Eye (tissue), 1 donor: ENCODE measurements at places on chromosomes 5 and 9.

- DNase-seq, result no peak
Observed at GRCh38 chr5:142222866-142223558, 101.8 kb downstream of the SPRY4 start.

DNA sequence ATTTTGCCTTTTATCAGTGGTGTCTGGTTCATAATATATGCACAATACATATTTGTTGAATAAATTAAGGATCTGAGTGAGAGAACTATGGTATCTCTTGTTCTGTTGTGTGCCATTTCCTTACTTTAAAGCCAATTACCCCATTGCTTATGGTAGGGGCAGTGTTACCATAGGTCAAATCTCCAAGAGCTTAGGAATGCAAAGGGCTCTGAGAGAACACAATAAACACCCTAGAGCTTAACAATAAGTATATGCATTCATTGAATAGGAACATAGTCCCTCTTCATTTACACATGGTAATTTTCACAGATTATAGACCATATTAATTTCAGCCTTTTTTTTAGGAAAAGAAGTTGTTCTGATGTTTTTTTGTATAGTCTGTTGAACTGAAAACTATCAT lies 112.2 kb downstream of the MCTP1 start:
- DNase-seq, result no peak

DNA sequence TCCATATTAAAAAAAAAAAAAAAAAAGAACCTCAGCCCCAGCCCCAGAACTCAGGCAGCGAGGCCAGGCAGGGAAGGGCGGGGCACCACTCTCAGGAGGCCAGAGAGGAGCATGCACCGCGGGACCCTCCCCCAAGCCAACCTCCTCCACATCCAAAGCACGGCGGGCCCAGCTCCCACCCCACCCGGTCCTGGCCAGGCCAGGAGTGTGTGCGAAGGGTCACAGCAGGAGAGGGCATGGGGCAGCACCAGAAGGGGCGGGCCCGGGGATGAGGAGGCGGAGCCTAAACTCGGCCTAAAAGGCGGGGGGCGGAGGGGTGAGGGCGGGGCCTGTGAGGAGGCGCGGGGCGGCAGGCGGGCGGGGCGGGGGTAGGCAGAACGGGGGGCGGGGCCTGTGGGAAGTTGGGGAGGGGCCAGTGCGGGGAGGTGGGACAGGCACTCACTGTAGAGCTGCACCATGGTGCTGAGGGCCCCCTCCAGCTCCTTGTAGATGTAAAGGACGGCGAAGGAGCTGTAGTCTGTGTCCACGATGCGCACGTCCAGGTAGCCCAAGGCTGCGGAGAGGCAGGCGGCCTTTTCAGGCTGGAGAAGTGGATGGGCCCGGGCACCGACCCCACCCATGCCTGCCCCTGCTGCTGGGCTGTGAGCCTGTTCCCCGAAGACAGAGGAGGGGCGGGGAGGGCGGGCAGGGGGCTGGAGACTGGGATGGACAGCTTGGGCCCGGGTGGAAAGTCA lies 1.2 kb downstream of the LCN15 start:
- DNase-seq, result peak; percentile 79

DNA sequence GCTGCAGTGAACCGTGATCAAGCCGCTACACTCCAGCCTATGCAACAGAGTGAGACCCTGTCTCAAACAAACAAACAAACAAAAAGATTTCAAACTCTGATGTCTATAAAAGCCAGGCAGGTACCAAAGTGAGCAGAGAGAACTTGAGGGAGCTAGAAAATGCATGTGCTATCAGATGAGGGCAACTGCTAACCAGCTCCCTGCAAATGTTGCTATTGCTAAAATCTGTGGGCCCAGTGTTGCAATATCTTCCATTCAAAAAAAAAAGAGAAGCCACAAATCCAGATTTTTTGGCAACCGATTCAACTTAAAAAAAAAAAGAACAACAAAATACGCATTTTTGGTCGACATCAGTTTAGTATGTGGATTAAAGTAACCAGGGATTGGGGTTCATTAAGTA lies 5.5 kb downstream of the UBE2D2 start:
- DNase-seq, result no peak

GRCh38 chr9:117919538-117919937 lies 215.3 kb downstream of the TLR4 start:
- no peak for DNase-seq

- no peak for DNase-seq
Observed at GRCh38 chr9:129840034-129840433, 4.8 kb downstream of the USP20 start.

DNA sequence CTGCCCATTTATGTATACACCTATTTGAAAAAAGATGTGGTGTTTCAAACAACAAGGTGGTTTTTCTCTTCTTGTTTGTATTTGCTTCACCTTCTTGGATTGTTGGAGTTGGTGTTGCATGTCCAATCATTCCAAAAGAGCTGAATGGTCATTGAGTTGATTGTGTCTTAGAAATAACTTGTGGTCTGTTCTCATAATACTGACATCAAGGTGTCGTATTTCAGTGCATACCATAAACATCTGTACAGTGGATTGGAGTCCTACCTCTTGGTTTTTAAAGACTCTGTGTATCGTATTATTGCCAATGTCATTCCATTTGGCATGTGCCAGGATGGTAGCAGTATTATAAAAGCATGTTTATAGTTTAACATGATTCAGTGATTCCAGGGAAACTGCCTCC lies 73.2 kb downstream of the TRIO start:
- no peak for DNase-seq

DNA sequence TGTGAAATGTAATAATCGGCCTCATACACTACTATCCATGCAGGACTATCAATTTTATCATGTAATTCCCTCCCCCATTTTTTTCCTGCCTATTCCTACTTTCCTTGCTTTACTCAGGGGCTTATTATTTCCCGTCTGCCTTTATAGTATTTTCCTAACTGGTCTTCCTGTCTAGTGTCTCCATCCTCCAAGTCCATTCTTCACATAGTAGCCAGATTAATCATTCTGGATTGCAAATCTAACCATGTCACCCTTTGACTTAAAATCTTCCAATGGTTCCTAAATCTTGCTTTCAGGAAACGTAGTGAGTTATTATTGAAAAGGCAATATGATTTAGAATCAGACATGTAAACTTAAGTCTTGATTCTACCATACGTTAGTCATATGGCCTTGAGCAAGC lies 307.4 kb upstream of the HAPLN1 start:
- DNase-seq, result no peak

DNA sequence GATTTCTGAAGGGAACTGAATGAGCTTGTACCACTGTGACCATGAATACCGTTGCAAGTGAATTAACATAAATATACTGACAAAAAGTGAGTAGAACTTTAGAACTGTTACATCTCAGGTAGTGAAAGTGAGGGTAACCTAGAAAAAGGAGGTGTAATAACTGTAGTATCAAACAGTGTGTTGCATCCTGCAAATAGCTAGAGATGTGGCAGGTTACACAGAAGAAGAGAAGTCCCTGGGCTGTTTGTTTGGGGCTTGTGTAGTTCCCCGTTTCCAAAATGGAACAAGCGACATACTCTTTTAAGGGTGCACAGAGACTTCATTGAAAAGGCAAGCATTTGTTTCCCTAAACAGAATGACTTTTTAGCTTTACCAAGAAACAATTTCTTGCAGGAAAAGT lies 214.8 kb downstream of the NR3C1 start:
- DNase-seq, result no peak

DNA sequence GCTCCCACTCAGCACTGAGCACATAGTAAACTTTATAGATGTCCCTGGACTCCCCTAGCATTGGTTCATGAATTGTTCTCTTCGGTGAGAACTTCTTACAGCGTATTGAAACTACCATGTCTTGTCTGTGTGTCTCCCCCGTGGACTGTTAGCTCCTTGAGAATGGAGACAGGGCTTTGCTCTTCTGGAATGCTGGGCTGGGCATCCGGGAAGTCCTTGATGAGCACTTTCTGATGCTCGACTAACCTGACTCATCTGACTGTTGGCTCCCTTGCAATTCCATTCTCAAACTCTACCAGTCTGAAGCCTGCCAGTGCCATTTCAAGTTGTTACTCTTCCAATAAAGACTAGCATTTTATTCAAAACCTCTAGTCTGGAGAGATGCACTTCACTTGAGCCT lies 15.0 kb upstream of the PFDN1 start:
- no peak for DNase-seq

DNA sequence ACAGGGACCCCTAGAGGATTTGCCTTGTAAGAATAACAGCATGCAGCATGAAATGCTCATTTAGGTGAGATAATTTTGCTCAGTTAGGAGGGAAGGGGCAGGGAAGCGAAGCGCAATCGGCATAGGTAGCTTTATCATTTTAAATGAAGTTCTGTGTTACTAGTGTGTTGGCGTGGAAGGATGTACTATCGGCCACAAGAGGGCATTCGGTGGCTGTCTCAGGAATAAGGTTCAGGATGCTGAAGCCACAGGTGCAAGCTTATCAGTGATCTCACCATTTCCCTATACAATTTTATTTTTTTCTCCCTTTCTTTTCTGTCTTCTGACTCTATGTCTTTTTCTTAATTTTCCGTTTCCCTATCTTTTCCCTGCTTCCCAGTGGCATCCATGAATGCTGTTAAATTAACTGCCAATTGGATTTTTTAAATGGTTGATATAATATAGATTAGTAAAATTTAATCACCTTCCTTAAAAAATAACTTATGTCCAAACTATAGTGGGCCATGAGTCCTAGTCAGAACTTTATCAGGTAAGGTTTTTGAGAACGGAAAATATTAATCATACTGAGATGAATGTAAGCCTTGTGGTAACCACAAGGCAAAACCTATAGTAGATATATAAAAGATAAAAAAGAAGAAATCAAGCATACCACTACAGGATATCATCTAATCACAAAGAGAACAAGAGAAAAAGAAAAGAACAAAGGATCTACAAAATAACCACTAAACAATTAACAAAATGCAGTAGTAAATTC lies 1.2 kb upstream of the INSL6 start:
- DNase-seq, result peak; percentile 73

DNA sequence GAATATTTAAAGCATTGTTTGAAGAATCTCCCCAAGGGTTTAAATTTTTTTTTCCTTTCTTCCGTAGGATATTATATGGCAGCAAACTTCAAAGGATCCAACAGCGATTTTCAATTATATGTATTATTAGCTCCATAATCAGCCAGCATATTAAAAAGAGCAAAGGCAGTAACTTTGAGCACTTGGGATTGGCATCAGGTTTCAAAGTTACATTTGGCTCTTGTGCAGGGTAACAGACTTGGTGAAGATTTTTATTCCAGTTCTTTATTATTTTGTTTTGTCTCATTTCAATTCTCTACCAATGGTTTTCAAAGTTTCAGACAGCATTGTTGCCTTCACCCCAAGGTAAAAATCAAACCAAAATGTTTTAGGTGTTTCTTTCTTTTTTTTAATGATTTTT lies 116.7 kb upstream of the ZNF366 start:
- DNase-seq, result no peak

DNA sequence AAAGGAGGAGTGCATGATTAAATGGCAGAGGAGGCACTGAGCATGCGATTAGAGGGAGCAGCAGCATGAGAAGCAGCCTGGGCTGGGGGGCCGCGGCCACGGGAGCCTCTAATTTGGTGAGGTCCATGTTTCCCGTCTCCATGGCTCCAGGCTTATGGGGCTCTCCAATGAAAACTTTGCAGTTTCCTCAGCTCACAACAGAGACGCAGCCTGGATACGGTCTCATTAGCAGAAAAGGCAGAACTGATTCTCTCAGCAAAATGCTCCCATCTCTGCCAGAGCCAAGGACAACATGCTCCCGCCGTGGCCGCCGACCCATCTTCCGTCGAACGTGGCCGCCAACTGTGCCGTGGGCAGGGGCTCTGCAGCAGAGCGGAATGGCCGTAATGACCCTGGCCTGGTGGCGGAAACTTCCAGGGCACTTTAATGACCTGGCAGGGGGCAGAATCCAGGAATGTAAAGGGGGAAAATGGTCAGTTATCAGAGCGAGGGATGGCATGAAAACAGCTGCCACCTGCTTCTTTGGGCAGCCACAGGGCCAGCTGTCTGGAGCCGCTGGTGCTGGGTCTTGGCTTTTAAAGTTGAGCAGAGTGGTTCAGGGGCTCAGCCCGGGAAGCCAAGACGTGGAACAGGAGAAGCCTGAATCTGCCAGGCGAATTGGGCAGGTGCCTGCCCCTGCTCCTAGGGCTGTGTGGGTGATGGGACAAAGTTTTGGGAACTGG lies 76.5 kb downstream of the COL5A1 start:
- no peak for DNase-seq

GRCh38 chr5:1387059-1387755 lies 42.3 kb upstream of the CLPTM1L start:
- no peak for DNase-seq

GRCh38 chr9:86955561-86955960 lies 8.3 kb upstream of the GAS1 start:
- DNase-seq, result no peak

- no peak for DNase-seq
Observed at GRCh38 chr9:19465586-19466279, 56.9 kb downstream of the ACER2 start.

- DNase-seq, result no peak
Observed at GRCh38 chr9:93035821-93036351, 22.6 kb upstream of the SUSD3 start.

DNA sequence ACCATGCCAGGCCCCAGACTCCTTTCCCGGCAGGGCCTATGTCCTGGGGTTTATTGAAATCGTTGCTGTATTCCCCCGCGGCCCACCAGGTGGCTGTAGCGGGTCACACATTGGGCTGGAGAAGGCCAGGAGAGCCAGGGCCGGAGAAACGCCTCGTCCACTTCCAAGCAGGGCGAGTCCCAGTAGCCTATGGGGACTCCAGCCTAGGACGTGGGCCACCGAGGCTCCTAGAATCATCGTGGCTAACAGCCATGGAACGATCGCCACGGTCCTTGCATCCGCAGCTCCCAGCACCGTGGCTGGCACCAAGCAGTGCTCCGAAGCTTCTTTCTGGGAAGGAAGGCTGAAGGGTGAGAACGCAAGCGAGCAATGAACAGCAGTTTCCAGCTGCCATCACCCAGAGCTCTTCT lies 87.7 kb downstream of the ENTREP1 start:
- peak; percentile 86 for DNase-seq

DNA sequence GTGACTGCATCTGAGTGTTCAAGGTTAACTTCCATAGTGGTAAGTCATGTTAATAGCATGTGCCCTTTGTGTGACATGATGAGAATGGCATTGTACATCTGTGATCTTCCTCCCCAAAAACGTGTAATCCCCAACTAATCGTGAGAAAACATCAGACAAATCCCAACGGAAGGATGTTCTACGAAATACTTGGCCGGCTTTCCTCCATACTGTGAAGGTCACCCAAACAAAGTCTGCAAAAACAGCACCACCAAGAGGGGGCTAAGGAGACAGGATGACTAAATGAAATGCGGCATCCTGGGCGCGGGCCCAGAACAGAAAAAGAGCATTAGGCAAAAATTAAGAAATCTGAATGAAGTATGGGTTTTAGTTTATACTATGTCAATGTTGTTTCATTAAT lies 81.8 kb downstream of the MED10 start:
- no peak for DNase-seq

DNA sequence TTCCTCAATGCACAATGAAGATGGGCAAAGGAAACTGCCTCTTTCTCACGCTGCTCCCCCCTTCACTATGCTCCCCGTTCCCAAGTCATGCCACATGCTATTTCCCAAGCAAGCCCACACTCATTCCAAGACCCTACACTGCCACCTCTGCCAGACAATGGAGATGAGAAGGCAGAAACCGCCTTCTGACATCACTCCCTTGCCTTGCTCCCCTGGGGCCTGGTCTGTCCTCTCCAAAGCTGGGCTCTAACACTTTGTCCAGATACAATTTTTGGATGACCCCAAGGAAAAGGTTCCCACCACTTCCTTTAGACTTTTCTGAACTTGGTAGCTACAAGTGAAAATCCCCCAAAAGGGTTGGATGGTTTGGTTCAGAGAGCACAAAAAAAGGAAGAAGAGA lies 7.2 kb upstream of the ADRA1B start:
- DNase-seq, result no peak
